Fibroblast of gingiva (primary cell): ENCODE measurements at places on chromosomes 3 and 15.
A peak's percentile ranks its signal among the peaks of the same experiment; 100 is the strongest.

- peak; percentile 15 for DNase-seq
Observed at GRCh38 chr15:62324382-62324781, 159.3 kb upstream of the C2CD4B start.

DNA sequence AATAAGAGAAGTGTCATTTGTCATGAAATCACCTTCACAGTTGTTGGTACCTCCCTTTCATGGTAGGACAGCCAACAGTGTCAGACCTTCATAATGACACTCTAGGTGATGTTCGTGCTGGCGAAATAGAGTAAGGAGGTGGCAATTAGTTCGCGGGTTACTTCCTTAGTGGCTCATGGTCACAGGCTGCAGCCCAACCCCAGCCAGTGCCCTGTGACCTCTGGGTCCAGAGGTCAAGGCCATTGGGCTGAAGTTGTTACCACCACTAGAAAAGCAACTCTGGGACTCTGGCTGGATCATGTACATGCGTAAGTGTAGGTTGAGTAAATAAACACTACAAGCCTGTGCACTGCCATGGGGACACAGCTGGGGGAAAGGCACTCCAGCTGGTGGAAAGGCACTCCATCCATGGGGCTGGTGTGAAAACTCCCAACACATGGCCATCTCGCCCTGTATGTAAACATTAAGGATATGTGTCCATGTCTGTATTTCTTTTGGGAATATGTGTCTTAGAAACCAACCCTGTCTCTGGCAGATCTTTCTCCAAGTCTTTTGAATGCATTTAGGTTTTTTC lies 106.7 kb downstream of the RYK start:
- DNase-seq, result no peak

- DNase-seq, result no peak
Observed at GRCh38 chr15:88493844-88494243, 26.3 kb downstream of the MRPS11 start.

DNA sequence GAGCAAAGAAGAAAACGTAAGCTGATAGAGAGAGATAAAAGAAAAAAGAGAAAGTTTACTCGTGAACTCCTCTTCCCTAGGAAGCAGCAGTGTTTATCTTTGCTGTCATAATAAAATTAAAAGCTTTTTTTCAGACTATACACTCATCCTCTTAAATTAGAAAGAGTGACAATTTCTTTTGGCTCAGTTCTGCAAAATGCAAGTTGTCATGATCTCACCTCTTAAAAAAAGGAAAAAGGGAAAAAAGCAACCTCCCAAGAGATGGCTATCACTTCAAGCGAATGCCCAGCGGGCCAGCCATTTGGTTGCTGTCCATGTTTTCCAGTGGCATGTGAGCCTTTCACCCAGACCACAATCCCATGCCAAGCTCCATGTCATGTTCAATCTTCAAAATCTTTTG lies 7.0 kb upstream of the THBS1 start:
- peak; percentile 17 for DNase-seq

GRCh38 chr3:104960579-104960978 lies 406.1 kb upstream of the ALCAM start:
- no peak for DNase-seq

DNA sequence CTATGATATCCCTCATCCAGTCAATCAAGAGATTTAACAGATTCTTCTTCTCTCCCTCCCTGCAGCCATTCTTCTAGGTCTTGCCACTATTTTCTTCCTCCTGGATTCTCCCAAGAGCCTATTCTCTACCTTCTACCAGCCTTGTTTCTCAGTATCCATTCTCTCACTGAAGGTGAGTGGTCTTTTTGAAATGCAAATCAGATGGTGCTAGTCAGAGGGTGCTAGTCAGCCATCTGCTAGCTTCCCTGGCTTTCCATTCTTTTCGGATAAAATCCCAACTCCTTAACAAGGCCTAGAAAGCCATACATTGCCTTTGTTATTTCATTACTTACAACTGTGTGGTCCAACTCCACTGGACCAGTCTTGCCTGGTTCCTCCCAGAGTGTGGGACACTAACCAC lies 734.3 kb upstream of the CFAP20DC start:
- DNase-seq, result no peak

DNA sequence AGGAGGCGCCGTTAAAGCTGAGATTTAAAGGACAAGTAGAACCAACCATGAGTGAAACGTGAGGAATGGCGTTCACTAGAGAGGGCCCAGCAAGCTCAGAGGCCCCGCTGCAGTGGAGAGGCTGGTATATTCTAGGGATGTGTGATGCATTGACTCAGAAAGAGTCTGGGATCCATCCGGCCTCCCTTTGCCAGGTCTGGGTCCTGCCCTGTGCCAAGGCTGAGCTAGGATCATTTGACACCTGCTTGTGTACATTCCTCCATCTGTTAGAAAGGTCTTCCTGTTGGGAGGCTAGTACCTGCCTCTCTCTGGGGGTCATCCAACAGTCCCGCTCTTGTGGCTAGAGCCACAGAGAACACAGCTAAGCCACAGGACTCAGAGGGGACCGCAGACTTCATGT lies 28.4 kb downstream of the CA12 start:
- no peak for DNase-seq

DNA sequence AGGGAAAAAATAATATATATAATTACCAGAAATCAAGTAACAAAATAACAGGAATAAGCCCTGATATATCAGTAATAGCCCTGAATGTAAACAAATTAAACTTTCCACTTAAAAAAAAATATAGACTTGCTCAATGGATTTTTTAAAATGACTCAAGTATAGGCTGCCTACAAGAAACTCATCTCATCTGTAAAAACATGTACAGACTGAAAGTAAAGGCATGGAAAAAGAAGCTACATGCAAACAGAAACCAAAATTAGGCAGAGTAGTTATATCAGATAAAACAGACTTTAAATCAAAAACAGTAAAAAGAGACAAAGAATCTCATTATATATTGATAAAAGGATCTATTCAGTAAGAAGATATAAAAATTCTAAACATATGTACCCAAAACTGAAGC lies 82.4 kb upstream of the STT3B start:
- no peak for DNase-seq

GRCh38 chr3:36493051-36493450 lies 112.7 kb downstream of the STAC start:
- DNase-seq, result no peak

DNA sequence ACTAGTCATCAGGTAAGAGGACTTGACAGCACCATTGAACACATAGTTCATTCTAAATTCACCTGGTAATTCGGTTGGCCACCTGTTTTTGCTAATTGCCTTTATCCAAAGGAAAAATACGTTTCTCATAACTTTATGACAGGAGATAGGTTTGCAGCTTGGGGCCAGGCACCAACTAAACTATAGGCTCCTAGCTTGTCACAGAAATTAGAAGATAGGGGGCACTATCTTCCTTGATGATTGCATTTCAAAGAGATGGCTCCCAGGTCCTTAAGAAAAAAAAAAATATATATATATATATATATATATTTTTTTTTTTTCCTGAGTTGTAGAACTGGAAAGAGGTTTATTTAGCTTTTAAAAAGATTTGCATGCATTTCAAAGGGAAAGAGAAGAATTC lies 563.6 kb downstream of the NAALADL2 start:
- no peak for DNase-seq

GRCh38 chr3:13574798-13575451 lies 26.0 kb downstream of the FBLN2 start:
- DNase-seq, result no peak

DNA sequence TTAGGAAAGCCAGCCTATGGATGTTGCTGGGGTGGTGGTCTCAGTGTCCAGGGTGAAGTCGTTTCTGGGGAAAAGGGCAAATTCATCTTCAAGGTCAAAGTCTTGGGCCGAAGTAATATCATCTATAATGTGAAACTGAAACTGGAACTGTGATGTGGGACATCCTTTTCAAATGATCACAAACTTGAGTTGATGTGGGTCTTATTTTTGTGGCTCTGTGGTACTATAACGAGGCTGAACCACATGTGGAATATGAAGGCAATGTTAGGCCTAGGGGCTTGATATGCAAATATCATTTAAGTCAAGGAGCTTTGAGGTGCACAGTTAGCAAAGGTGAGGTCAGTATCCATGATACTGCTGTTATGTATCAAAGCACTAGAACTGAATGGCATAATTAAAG lies 1.5 kb upstream of the CD200R1L start:
- no peak for DNase-seq

DNA sequence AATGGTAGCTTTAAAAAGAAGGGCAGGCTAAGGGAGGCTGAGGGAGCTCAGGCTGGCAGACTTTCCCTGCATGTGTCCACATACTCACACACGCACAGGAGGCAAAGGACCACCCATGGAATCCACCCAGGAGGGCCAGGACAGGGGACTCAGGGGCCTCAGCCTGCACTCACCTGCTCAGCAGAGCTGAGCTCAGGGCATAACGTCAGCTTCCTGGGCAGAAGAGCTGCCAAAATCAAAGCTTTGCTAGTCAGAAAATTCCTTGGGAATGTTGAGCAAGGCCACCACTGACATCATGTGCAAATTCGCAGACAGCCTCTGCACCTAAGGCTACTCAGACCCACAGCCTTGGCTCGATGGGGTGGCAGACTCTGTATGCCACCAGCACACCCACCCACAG lies 16.4 kb upstream of the ALAS1 start:
- DNase-seq, result peak; percentile 30

- DNase-seq, result no peak
Observed at GRCh38 chr3:30984855-30985749, 90.6 kb upstream of the GADL1 start.

GRCh38 chr3:196232882-196233251 lies 16.5 kb downstream of the SLC51A start:
- DNase-seq, result no peak

DNA sequence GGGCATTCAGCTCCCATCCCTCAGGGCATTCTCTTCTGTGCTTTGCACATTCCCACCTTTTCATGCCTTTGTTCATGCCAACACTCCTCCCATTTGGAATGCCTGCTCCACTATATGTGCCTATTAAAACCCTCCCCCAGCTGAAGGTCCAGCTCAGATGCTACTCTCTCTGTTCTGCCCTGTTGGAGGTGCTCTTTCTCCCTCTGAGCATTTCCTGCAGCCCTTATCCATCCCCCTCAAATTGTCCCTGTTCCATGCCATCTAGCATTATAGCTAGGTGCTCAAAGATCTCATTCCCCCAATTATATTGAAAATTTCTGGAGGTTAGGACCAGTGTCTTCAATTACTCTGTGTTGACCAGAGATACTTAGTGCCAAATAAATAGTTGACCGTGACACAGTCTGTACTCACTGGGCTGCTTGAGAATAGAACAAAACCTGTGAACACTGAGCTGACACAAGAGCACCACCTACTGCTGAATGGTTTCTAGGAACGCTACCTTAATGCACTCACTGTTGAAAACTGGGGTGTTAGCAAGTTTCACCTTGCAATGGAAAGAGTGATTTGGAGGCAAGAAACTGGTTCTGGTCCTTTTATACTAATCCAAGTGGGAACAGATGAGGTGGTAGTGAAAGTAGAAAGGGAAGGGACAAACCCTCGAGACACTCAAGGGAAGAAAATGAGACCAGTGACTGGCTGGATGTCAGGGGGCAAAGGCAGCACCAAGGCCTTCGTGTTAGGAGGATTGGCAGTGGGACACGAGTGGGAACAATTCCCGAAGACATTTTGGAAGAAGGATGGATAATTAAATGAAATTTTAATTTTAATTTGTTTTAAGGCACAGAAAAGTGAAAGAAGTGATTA lies 289.8 kb upstream of the ROPN1 start:
- DNase-seq, result peak; percentile 14

DNA sequence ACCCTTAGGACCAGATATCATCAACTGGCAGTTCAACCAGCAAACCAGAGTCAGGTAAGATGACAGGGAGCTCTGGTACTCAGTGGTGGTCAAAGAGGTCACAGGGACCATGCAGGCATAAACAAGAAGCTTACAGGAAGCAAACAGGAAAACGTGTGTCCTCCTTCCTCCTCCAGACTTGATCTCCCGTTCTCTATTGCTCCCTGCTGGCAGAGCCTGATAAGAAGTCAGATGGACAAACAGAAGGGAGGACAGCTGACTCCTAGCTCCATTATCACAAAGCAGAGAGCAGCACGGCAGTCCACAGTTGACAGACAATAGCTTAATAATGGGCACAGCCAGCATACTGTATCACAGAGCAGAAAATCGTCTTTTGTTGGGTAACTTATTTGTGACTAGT lies 156.5 kb upstream of the SLC2A2 start:
- DNase-seq, result peak; percentile 38

- DNase-seq, result no peak
Observed at GRCh38 chr3:44442596-44443309, 34.7 kb downstream of the ZNF445 start.

GRCh38 chr15:55909036-55909811 lies 84.2 kb downstream of the NEDD4 start:
- DNase-seq, result peak; percentile 40

DNA sequence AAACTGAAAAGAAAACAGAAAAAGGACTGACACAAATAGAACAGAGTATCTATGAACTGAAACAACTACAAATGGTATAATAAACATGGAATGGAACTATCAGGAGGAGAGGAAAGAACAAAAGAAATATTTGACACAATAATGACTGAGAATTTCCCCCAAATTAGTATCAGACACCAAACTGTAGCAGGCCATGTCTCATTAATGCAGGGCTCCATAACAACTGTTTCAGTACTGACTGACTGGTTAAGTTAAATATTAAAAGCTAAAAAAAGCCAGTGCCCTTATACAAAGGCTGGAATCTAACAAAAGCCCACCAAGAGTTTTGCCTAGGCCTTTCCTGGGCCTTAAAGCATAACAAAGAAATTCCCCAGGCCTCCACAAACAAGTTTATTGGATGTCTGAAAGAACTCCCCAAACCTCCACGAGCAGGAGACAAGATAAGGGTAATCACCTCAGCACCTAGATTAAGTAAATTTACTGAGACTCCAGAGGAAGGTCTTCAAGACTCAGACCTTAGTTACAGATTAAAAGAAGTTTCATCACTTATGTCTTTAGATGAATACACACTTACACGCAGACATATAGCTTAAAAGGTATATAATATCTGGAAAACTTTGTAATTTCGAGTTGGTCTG lies 45.7 kb downstream of the KPNA1 start:
- DNase-seq, result no peak

GRCh38 chr3:144181062-144181461 lies 209.4 kb downstream of the DIPK2A start:
- DNase-seq, result no peak

- DNase-seq, result no peak
Observed at GRCh38 chr3:17313746-17314145, 428.7 kb downstream of the TBC1D5 start.

DNA sequence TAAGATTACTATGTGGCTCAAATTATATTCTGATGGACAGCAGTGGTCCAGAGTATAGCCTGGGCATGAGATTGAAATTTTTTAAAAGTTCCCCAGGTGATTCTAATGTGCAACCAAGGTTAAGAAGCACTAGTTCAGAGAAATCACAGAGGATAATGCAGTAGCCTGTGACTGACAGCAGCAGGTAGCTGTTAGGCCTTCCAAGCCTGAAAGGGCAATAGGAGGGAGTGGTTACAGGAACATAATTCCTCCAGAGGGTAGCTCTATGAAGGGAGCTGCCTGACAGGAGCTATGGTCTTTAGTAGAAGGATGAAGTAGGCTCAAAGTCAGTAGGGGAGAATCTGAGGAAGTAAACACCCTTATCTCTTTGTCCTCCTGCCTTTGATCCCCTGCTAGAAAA lies 342.9 kb upstream of the PPP2R3A start:
- no peak for DNase-seq

- no peak for DNase-seq
Observed at GRCh38 chr15:58383876-58384275, 47.9 kb upstream of the LIPC start.
